ENCODE measurements at places on chromosomes 1 and 21. TPM values are rescaled to one million over a fixed set of nuclear protein-coding genes. Genes with fewer than 3 reads are reported as not detected.

GRCh38 chr1:931380-932172, 7.9 kb downstream of the SAMD11 start:
- no peak for DNase-seq

The TMEM269 gene
- not detected for total RNA-seq

DNA sequence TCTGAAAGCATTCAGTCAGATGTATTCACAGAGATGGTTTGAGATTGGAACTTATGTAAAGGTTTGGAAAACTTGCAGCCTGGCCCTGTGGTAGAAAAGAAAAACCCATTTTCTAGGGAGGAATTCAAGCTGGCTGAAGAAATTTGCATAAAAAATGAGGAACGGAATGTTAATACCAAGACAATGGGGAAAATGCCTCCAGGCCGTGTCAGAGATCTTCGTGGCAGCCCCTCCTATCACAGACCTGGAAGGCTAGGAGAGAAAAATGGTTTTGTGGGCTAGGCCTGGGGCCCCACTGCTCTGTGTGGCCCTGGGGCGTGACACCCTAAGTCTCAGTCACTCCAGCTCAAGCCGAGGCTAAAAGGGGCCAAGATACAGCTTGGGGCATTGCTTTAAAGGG, 26.7 kb downstream of the NME7 start:
- DNase-seq = no peak

GRCh38 chr21:38159355-38159754, 97.4 kb upstream of the KCNJ15 start:
- peak; percentile 88 for DNase-seq

DNA sequence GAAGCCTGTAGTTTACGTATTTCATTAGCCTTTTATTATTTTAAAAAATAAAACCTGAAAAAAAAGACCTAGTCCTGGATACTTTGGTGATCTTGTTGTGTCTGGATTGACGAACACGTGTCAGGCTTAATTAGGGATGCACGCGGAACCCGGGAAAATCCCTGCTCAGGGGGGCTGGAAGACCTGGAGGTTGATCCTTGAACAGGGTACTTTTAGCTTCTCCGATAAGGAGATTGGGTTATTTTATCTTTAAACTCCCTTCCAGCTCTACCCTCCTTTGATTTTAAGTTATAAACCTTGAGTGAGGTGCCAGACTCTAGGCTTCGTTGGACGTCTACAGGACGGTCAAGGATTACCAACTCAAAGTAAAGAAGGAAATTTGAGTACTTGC, 552 bp upstream of the ZNF691 start:
- DNase-seq = no peak

DNA sequence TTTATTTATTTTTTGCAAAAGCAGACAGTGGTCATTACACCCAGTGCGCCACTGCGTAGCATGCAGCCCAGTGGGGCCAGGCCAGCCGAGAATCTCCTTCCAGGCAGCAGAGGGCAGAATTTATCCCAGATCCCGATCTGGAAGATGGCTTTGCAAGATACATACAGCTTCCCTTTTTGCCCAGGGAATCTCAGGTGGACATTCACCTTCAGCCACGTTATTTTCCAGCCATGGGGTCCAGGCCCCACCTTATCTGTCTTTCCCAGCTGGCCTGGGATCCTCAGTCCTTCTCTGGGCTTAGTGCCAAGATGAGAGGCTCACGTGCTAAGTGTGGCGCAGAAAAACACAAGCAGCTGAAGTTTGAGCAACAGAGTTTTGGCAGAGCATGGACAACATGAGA, 123.6 kb downstream of the AJAP1 start:
- no peak for DNase-seq

DNA sequence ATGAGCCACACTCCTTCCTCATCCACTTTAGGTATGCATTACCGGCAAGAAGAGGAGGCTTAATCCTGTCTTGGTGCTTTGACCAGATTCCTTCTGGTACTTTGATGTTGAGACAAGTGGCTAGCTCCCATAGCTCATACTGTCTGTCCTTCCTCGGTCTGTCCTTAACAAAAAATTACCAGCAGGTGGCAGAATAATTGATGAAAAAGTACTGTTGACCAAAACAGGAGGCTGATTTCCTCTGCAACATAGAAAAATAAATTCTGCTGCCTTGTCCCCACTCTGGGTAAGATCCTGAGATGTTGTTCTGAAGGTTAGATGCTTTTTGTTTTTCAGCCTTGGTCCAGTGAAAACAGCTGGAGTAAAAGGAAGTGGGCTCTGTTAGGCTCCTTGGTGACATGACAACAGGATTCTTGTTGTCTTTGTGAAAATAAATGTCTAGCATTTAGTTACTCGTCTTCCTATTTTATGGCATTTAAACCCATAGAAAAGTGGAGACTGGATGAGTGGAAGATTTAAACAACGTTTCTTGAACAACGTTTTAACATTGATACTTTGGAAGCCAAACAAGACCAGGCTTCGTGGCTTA, 11.2 kb upstream of the HJV start:
- peak; percentile 70 for DNase-seq

The CDK18 gene
- not detected for total RNA-seq

The RGS8 gene
- not detected for total RNA-seq

GRCh38 chr1:203768256-203768655, 3.3 kb downstream of the LAX1 start:
- no peak for DNase-seq

DNA sequence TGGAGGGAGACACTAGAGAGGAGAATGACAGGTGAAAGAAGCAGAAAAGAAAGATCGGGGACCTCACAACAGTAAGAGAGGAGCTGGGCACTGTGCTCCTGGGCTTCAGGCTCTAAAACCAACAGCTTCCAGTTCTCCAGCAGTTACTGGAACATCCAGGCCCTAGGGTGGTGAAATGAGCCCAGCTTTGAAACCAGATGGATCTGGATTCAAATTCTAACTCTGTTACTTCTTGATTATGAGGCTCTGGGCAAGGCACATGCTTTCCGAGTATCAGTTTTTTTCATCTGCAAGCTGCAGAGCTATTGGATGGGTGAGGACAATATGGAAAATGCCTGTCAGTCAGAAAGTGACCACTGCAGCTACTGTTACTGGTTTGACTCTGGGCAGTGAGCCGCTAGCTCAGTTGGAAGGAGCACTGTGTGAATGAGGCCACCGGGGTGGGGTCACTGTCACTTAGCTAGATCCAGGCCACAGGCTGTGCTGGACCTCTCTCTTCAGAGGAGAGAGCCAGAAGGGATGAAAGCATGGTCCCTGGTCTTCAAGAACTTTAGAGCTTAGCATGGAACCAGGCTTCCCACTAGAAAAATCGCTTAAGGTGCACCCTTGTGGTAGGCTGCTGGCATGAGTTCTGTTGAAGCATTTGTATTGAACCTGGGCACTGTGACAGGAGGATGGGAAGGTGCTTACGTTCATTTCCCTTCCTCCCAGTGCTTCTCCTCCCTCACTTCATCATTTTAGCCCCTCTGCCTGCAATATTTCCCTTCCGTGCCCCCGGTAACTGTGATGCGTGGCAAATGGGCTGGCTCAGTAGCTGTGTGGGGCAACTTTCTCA, 12.2 kb downstream of the PLEKHO1 start:
- peak; percentile 49 for DNase-seq

- peak; percentile 49 for DNase-seq
These were observed at the start of gene FNDC10 for GRCh38 chr1:1599935-1600860. Gene FNDC10, minus strand, starts transcription at chr1:1600135. Its CDS starts 120 bp downstream, at chr1:1600015.

DNA sequence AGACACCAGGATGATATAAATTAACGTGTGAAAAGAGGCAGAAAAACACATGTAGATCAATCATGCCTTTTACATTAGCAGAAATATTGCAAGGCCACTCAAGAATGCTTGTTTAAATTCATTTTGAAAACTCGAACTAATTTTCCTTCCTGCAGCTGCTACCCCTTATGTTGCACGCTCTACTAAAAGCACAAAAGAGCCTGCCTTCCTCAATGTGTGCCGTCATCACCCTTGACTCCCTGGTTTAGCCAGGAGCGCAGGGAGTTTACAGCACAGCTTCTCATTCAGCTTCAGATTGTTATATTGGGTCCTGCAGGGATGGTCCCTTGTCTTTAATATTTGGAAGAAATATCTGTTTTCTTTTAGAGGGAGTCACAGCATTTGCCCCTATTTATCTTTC, 10.1 kb upstream of the ST6GALNAC5 start:
- no peak for DNase-seq

- DNase-seq = no peak
These were observed 112.2 kb downstream of the DHRS3 start for GRCh38 chr1:12505639-12506280.

DNA sequence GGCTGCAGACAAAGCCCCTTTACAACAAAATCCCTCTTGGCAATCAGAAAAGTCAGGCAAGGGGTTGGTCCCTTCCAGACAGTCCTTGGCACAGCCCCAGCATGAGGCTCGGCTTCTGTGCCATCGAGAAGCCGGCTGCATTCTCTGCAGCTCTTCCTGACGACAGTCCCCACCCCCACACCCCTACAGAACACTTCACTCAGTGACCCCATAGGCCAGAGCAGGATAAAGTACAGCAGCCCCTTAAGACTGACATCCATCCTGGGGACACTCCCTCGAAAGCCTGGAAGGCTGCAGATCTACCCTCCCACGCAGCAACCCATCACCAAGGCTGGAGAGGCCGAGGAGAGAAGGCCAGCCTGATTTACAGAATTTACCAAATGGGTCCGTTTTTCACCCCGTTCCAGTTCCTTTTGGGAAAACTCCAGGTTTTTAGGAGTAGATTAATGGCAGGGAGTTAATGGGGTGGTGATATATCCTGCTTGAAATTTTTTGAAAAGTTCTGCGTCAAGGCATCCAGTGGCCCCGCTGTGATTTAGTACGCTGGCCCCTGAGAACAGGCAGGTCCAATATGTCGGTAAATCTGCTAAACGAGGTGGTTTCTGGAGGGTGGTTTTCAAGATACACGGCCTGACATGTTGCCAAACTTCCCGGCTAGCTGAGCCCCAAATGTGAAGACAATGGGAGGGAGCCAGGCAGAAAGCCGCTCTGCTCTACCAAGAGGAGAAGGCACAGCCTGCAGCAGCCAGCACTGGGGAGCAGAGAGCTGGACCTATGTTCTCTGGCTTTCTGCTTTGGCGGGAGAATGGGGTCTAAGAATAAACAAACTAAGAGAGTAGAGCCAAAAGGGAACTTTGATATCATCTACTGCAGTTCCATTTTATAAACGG, 81.7 kb downstream of the SSBP3 start:
- DNase-seq = peak; percentile 56

The SPRR1A gene
- not detected for total RNA-seq

GRCh38 chr1:94709891-94710581, 110.1 kb upstream of the SLC44A3 start:
- peak; percentile 80 for DNase-seq

- DNase-seq = peak; percentile 72
These were observed 9.1 kb downstream of the MACF1 start for GRCh38 chr1:39213511-39214002.

The CCDC190 gene
- not detected for total RNA-seq

The OR14A2 gene
- total RNA-seq = not detected

- DNase-seq = no peak
These were observed 1.5 kb downstream of the LRRC8D start for GRCh38 chr1:89822109-89822962.

The HAPLN2 gene
- not detected for total RNA-seq

DNA sequence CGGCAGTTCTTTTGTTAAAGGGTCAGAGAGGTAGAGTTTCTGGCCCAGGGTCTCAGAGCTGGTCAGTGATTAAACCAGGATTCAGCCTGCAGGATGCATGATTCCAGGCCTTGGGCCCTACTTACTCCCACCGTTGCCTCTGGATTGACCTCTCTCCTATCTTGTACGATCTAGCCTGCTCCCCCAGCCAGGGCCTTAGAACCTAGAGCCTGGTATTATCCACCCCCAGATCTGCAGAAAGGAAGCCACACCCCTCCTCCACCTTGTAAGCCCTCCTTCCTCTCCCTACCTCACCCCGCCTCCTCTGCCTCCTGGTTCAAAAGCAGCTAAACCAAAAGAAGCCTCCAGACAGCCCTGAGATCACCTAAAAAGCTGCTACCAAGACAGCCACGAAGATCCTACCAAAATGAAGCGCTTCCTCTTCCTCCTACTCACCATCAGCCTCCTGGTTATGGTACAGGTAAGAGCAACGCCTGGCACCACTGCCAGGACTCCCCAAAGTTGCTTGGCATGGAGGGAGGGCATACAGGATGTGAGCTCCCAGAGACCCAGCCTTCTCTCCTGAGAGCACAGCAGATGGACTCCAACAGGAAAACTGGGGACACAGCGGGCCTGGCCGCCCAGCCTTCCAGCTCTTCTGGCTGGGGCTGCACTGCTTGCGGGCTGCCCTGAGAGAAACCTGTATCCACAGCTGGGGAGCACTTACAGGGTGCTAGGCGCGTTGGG, at the start of gene CD52:
Gene CD52, plus strand, starts transcription at position 347 of the 726 bp plus-strand sequence. Its CDS starts 60 bp downstream, at position 407.
- no peak for DNase-seq

- DNase-seq = no peak
These were observed 78.3 kb downstream of the NUF2 start for GRCh38 chr1:163399976-163400601.

DNA sequence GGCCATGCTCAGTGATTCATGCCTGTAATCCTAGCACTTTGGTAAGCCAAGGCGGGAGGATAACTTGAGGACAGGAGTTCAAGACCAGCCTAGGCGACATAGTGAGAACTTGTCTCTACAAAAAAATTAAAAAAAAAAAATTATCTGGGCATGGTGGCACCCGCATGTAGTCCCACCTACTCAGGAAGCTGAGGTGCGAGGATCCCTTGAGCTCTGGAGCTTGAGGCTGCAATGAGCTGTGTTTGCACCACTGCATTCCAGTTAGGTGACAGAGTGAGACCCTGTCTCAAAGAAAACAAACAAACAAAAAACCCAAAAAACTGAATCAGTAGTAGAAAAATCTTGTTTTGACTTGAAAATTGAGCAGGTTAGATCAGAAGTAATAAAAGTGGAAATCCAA, 67.1 kb upstream of the IPO9 start:
- DNase-seq = no peak

- DNase-seq = no peak
These were observed 27.2 kb downstream of the CAPN2 start for GRCh38 chr1:223739366-223740037.

GRCh38 chr1:115922801-115923200, 53.5 kb upstream of the SLC22A15 start:
- DNase-seq = no peak

GRCh38 chr1:226957714-226958113, 17.6 kb downstream of the COQ8A start:
- DNase-seq = no peak

The KIF2C gene
- total RNA-seq = 14.2 TPM

GRCh38 chr1:150536836-150537731, 12.1 kb upstream of the ADAMTSL4 start:
- peak; percentile 40 for DNase-seq
